Activated CD4-positive, alpha-beta T cell treated with anti-CD3 and anti-CD28 coated beads, Interleukin-2, amount 50 U/mL, for 1 hour (primary cell): ENCODE measurements at places on chromosomes 13 and 19.

DNA sequence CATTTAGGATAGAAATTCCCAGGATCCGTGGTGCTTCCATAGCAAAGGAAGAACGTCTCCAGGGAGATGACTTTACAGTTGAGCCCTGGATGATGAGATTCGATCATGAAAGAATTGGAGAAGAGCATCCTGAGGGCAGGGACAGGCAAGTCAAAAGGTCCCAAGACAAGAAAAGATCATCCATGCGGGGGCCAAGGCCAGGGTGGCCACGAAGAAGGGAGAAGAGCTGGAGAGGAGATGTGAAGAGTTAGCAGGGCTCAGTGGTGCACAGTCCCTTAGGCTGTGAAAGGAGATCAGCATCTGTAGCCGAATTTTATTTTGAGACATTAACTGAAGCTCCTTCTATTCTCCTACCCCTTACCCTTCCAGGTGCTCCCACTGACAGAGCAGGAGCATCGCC lies 28.9 kb downstream of the OR10H4 start:
- no peak for DNase-seq

DNA sequence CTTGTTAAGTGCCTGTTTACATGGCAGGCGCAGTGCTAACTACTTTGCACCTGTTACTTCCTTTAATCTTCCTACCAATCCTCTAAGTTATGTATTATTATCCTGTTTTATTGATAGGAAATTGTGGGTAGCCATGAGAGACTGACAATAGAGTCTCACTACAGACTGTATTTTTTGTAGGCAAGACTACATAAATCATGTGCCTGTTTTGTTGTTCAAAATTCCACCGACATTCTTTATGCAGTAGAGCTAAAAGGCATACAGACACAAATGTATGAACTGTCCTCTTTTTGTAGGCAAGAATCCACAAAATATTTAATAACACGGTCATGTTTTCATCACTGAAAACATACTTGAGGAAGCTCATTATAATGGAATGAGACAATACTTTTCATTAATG lies 205.5 kb downstream of the NALCN start:
- DNase-seq = no peak

GRCh38 chr19:1182727-1183126 lies 8.7 kb upstream of the SBNO2 start:
- DNase-seq = no peak

DNA sequence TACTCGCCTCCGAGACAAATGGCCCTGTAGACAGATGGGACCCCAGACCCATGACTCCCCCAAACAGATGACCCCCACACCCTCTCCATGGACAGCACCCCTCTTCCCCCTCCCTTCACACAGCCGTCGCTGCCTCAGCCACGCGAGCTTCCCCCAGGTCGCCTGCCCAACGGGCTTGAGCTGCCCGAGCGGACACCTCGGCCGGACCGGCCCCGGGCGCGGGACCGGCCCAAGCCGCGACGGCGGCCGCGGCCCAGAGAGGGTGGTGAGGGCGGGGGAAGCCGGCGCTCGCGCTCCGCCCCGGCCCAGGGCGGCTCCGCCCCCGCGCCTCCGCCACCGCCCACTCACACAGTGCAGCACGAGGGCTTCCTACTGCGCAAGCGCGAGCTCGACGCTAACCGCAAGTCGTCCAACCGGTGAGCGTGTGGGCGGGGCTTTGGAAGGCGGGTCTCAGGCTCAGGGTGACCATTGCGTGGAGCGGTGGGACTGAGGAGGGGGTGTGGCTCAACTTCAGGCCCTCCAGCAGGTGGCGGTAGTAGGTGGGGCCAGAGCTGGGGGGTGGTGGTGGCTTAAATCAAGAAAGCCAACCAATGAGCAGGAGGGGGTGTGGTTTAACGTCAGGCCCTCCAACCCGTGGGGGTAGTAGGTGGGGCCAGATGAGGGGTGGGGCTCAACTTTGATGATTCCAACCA lies 6.2 kb upstream of the SHKBP1 start:
- DNase-seq = peak; percentile 97

DNA sequence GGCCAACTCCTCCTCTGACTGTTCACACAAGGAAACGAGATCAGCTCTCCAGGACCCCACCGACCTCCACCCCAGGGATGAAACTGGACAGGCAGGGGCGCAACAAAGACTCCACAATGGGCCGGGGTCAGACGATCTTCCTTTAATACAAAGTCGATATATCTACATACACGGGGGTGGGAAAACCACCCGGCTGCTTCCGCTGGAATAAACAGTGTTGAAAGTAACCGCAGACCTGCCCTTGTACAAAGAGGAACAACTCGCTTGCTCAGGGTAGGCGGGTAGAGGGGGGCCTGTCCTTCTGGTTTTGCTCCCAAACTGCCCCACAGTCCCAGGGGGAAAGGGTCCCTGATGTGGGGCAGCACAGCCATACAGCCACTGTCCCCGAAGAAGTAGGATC lies 135.2 kb downstream of the PTPRS start:
- DNase-seq = no peak

- DNase-seq = no peak
Observed at GRCh38 chr19:50292216-50292827, 36.9 kb downstream of the KCNC3 start.

DNA sequence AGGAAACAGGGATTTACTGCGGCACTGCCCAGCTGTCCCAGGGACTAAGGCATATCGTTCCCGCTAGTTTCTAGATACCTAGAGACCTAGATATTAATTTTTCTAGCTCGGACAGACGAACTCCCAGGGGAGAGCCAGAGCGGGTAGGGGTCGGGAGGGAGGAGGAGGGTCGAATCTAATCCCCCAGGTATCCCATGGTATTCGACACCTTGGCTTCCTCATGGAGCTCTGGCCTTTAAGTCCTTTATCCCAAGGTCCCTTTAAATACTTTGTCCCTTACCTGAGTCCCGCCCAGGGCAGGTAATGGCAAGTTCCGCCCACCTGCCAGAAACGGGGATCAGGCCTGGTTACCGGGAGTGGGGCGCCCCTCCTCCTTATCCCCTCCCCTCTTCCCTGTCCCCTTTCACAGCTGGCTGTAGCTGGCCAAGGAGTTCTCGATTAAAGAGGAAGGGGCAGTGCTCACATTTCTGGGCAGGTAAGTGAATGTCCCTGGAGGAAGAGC lies at the start of gene PRRG2:
Gene PRRG2 (plus strand): TSS at position 310 of the 502 bp plus-strand sequence. CDS start 1,904 bp downstream, outside the sequence.
- DNase-seq = no peak

- DNase-seq = no peak
Observed at GRCh38 chr13:45341799-45342500, 967 bp upstream of the TPT1 start.
